ENCODE measurements at places on chromosomes 3 and 15.
A peak's percentile ranks its signal among the peaks of the same experiment; 100 is the strongest.

GRCh38 chr15:66364944-66365528 is 8.6 kb upstream of the TIPIN start:
- DNase-seq, result no peak

DNA sequence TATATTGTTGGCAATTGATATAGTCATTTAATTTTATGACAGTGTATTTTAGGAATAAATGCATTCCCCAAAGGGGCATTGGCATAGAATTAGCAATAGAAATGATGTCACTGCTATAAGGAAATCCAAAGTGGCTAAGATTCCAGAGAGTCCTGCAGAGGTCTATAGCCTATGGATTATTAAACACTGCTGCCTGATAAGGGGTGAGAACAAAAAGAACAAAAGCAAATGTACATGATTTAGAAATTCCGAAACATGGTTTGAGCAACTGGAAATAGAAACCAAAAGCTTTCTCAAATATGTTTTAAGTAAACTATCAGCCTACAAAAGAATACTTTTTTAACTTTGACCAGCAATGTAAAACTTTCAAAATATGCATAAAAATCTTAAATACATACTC is 280.1 kb upstream of the RASGRP1 start:
- DNase-seq, result no peak

- DNase-seq, result no peak
These were observed 9.9 kb downstream of the WDR53 start for GRCh38 chr3:196558476-196558875.

DNA sequence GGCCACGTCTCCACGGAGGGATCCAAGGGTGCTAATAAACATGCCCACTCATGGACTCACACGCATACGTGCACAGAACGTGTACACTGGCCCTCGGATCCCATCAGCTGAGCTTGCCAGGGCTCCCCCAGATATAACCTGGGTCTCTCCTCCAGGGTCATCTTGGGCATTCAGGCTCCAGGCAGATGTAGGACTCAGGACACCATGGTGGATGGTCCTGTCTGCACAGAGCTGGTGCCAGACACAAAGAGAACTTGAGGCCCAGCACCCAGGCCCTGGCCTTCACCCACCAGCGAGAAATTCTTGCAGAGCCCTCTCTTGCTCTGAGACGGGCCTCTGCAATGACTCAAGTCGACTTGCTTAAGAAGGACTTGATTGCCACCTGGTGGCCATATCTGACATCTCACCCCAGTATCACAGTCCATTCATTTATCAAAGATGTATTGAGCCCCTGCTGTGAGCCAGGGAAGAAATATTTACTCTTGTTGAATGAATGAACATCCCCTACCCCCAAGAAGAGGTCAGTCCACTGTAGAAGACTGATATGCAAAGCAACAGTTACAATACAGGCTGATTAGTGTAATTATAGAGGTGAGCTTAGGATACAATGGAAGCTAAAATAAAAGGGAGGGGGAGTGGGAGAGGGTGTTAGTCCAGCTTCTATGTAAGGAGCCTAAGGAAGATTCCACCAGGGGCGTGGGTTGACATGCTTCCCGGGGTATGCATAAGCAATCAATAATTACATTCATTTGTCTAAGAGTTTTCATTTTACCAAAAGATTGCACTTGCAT is 34.2 kb upstream of the VPS8 start:
- peak; percentile 89 for DNase-seq

DNA sequence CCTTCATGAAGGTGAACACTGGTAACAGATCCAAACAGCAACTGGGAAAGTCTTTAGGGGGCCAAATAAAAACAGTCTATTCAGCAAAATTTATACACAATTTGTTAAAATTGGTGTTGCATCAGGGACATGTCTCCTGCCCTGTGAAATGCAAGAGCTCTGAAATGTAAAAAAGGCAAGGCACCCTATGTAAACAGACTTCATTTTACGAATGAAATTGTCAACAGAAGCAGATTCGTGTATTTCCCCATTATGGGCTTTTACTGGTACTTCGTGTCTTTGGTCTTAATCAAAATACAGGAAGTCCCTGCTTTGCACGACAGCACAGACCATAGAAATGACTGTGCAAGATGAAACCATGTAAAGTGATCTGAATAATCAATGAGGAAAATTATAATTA is 127.3 kb upstream of the THBS1 start:
- no peak for DNase-seq

- no peak for DNase-seq
These were observed 35.2 kb upstream of the SLC24A5 start for GRCh38 chr15:48085591-48085930.

GRCh38 chr15:100531823-100532327 is 3.1 kb upstream of the CERS3 start:
- no peak for DNase-seq

- no peak for DNase-seq
These were observed 205.0 kb downstream of the OSBPL10 start for GRCh38 chr3:31776016-31776415.

DNA sequence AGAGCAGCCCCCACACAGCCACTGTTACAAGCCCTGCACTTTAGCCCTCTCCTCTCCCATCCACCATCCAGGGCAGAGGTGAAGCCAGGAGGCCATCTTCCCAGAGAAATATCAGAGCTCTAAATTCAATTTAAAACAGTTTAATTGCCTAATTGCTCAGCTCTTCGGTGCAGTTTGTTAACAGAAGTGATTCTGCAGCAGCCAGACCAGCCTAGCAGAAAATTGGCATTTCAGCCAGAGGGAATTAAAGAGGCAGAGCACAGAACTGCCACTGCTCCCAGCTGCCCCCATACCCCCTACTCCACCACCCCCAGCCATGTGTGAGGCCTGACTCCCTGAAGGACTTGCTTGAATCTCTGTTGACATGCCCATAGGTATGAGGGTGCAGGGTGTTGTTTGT is 38.5 kb downstream of the TPRA1 start:
- no peak for DNase-seq

GRCh38 chr3:141659821-141660613 is 78.1 kb upstream of the RNF7 start:
- DNase-seq, result peak; percentile 28

GRCh38 chr3:151871639-151872468 is 1.6 kb upstream of the SUCNR1 start:
- DNase-seq, result no peak

DNA sequence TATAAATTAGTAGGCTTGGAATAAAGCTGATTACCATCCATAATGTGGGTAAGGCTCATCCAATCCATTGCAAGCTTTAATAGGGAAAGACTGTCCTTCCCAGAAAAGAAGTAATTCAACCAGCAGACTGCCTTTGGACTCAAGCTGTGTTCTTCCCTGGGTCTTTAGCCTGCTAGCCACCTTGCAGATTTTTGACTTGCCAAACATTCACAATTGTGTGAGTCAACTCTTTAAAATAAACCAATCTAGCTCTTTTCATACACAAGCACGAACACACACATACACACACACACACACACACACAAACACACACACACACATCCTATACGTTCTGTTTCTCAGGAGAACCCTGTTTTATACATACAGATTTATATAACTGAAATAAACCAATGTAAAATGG is 248.1 kb downstream of the NAALADL2 start:
- DNase-seq, result no peak
